ENCODE measurements at places on chromosomes 4 and X. TPM values are rescaled to one million over a fixed set of nuclear protein-coding genes. Genes with fewer than 3 reads are reported as not detected.

Gene NEUROG2
- not detected for total RNA-seq

Gene TRIM75
- total RNA-seq, result not detected

Gene CXCL5
- total RNA-seq, result not detected

Gene BMP3
- 0.46 TPM for total RNA-seq

Gene ARSJ
- total RNA-seq, result not detected

Gene DCX
- total RNA-seq, result not detected

- DNase-seq, result no peak
- no peak overlapping the region for H3K27ac ChIP-seq
- no peaks in the 10 kb centered on the region for H3K36me3 ChIP-seq
- no peak overlapping the region for H3K4me3 ChIP-seq
- H3K27me3 ChIP-seq, result no peaks in the 10 kb centered on the region
- H3K4me1 ChIP-seq, result no peaks in the 10 kb centered on the region
These were observed 724.0 kb downstream of the ADGRL3 start for GRCh38 chr4:61924131-61924530.

DNA sequence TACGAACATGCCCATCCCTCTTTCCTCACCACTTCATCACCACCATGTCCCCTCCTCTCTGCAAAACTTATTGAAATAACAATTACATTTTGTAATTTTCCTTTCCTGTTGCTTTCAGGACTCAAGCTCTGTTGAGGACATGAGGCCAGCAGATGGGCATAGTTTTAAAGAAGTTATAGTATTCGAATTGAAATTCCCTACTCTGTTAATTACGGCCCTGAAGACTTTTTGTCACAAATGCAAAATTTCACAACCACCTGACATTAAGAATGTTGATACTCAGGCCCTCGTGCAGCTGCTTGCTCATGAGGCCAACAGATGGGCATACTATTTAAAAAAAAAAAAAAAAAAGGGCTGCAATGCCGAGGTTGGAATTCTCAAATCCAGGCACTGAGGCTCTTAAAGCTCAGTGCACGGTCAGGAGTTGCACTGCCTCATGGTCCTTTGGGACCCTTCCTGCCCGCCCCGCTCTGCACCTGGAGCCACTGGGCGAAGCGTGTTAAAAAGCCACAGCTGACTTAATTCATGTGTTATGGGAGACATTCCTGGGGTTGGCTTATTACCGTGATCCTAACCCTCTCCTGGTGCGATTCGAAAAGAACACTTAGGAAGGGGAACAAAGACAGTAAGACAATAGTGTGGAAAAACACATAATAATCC, 34.2 kb upstream of the FAT1 start:
- no peak overlapping the region for H3K4me3 ChIP-seq
- no peaks in the 10 kb centered on the region for H3K36me3 ChIP-seq
- H3K4me1 ChIP-seq, result no peaks in the 10 kb centered on the region
- DNase-seq, result no peak

- DNase-seq, result no peak
- H3K36me3 ChIP-seq, result no peaks in the 10 kb centered on the region
- H3K27ac ChIP-seq, result no peak overlapping the region
- no peaks in the 10 kb centered on the region for H3K4me1 ChIP-seq
- no peaks in the 10 kb centered on the region for H3K27me3 ChIP-seq
These were observed 340.1 kb upstream of the NR3C2 start for GRCh38 chr4:148782284-148782683.

DNA sequence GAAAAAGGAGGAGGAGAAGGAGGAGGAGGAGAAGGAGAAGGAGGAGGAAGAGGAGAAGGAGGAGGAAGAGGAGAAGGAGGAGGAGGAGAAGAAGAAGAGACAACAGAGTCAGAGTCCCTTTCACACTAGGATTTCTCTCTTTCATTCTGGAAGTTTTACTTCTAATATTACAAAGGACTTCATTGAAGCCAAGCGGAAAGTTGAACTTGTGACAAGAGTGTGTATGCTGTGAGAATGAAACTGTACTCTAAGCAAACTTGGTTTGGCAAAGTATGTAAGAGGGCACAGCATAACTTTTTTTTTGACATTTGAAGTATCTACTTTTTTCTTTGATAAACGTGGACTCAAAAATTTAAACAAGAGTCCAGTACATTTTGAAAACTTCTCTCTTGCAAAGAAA, 48.0 kb downstream of the CXCL8 start:
- no peaks in the 10 kb centered on the region for H3K27me3 ChIP-seq
- no peak for DNase-seq

DNA sequence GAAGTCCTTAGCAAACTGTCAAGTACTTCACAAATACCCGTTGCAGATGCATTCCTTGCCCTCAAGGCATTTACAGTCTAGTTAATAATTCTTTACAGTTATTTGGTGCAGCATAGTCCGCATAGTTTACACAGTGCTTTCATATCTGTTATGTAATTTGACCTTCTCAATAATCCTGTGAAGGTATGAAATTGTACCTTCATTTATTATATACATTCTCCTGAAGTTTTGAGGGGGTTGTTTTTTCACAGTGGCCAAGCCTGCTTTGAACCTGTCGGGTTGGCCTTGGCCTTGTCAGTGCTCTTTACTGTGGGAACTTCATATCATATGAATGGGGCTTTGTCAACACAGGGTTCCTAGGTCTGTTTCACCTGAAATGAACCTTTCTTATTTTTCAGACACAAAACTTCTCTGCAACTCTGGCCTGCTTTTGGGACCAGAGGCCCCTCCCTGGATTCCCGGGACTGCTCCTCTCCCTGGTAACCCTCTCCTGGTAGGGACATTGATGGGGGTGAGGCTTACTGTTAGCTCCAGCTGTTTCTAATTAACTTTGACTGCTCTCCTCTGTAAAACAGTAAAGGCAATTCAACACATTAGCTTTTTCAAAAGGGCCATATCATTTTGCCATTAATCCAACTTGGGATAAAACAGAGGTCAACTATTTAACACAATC, 9.1 kb downstream of the IGFBP7 start:
- H3K4me3 ChIP-seq, result no peak overlapping the region
- no peaks in the 10 kb centered on the region for H3K4me1 ChIP-seq
- no peaks in the 10 kb centered on the region for H3K36me3 ChIP-seq
- H3K27me3 ChIP-seq, result no peaks in the 10 kb centered on the region
- H3K27ac ChIP-seq, result no peak overlapping the region
- DNase-seq, result no peak

GRCh38 chr4:155944516-155944915, 9.2 kb downstream of the CTSO start:
- DNase-seq, result no peak
- peaks cover 15% of the 10 kb centered on the region for H3K36me3 ChIP-seq
- H3K27ac ChIP-seq, result no peak overlapping the region
- no peaks in the 10 kb centered on the region for H3K4me1 ChIP-seq
- no peaks in the 10 kb centered on the region for H3K27me3 ChIP-seq

DNA sequence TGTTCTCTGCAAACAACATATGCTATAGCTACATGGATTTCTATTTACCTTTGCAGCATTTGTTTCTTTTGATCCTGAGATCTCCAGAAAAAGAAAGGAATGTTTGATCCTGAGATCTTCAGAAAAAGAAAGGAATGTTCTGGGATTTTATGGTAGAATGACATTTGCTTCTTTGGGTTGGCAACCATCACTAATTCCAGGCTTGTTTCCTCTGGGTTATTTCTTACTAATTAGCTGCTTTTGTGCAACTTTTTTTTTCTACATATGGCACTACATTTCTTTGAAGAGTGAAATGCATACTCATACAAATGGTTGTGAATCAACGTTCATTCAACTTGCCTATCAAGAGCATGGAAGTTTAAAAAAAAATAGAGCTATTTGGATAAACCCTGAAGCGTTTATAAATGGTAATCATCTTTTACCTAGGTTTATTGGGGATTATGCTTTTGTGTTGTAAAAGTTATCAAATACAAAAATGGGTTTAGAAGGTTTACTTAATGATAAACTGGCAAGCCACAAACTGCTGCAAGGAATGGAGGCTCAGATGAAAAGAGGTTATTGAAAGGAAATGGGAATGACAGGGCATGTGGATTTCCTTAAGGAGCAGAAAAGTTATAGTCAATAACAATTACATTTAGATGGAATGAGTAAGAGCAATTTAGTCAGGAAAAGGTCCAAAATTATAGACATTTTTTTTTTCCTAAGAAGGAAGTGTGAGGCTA, 95.6 kb upstream of the PCDH18 start:
- H3K4me3 ChIP-seq, result no peak overlapping the region
- DNase-seq, result no peak
- H3K27me3 ChIP-seq, result no peaks in the 10 kb centered on the region
- no peaks in the 10 kb centered on the region for H3K4me1 ChIP-seq
- no peaks in the 10 kb centered on the region for H3K36me3 ChIP-seq

- peaks cover 3% of the 10 kb centered on the region for H3K36me3 ChIP-seq
- no peak overlapping the region for H3K4me3 ChIP-seq
- no peak for DNase-seq
These were observed 8.0 kb downstream of the PPP3CA start for GRCh38 chr4:101339332-101339731.

DNA sequence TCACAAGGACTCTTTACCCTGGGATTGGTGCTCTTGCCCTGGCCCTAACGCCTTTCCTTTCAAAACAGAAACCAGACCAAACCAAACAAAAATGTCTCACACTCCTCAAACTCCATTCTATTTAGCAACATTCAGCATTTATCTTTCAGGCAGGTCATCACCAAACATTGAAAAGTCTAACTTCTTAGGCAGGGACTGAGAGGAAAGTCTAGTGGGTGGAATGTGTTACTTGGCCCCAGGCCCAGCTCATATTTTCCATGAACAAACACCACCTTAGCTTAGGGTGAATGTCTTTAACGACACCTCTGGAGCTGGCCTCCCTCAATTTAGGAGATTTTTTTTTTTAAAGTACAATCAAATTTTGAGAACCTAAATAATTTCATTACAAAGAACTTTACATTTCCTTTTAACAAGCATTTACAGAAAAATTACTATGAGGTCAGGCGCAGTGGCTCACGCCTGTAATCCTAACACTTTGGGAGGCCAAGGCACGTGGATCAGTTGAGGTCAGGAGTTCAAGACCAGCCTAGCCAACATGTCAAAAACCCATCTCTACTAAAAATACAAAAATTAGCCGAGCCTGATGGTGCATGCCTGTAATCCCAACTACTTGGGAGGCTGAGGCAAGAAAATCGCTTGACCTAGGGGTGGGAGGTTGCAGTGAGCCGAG, 10.2 kb upstream of the N4BP2 start:
- no peaks in the 10 kb centered on the region for H3K36me3 ChIP-seq
- no peak overlapping the region for H3K4me3 ChIP-seq
- H3K27ac ChIP-seq, result no peak overlapping the region
- DNase-seq, result no peak
- no peaks in the 10 kb centered on the region for H3K4me1 ChIP-seq

- DNase-seq, result no peak
- no peaks in the 10 kb centered on the region for H3K36me3 ChIP-seq
- H3K4me1 ChIP-seq, result no peaks in the 10 kb centered on the region
- H3K27me3 ChIP-seq, result no peaks in the 10 kb centered on the region
- no peak overlapping the region for H3K27ac ChIP-seq
These were observed 91.2 kb upstream of the SOD3 start for GRCh38 chr4:24704149-24704548.

- H3K27ac ChIP-seq, result no peak within 1 kb of the TSS
- DNase-seq, result no peak
- no peaks in the 10 kb centered on the region for H3K27me3 ChIP-seq
- no peaks in the 10 kb centered on the region for H3K4me1 ChIP-seq
- no peaks in the 10 kb centered on the region for H3K36me3 ChIP-seq
- H3K4me3 ChIP-seq, result no peak within 1 kb of the TSS
These were observed at the start of gene ENPEP for GRCh38 chr4:110475881-110476818. Gene ENPEP, plus strand, starts transcription at chr4:110476155. Its CDS starts 260 bp downstream, at chr4:110476415.

DNA sequence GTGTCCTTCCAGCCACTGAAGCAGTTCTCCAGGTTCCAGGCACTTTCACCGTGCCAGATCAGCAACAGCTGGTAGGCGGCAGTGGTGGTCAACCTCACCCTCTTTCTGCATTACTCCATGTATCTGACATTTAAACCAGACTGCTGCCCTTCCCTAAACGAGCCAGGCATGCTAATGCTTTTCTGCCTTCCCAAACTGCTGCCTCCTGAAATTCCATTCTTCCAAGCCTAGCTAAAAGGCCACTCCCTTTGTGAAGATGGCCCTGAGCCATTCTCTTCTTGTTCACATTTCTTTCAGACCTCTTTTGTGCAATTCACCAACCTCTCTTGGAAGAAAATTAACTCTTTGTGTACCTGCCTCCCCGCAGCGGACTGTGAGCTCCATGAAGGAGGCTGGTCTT, 73.7 kb downstream of the CHST7 start:
- H3K27ac ChIP-seq, result no peak overlapping the region
- H3K36me3 ChIP-seq, result no peaks in the 10 kb centered on the region
- H3K4me1 ChIP-seq, result peaks cover 35% of the 10 kb centered on the region
- DNase-seq, result no peak
- H3K4me3 ChIP-seq, result no peak overlapping the region
- H3K27me3 ChIP-seq, result no peaks in the 10 kb centered on the region

- no peaks in the 10 kb centered on the region for H3K36me3 ChIP-seq
- no peaks in the 10 kb centered on the region for H3K27me3 ChIP-seq
- H3K4me1 ChIP-seq, result no peaks in the 10 kb centered on the region
- no peak for DNase-seq
These were observed 146.5 kb downstream of the NDST3 start for GRCh38 chr4:118180776-118181175.

GRCh38 chr4:2281575-2282343, 19.9 kb upstream of the MXD4 start:
- no peak overlapping the region for H3K4me3 ChIP-seq
- peak overlapping the region; percentile 83 for H3K27ac ChIP-seq
- peaks cover 18% of the 10 kb centered on the region for H3K4me1 ChIP-seq

DNA sequence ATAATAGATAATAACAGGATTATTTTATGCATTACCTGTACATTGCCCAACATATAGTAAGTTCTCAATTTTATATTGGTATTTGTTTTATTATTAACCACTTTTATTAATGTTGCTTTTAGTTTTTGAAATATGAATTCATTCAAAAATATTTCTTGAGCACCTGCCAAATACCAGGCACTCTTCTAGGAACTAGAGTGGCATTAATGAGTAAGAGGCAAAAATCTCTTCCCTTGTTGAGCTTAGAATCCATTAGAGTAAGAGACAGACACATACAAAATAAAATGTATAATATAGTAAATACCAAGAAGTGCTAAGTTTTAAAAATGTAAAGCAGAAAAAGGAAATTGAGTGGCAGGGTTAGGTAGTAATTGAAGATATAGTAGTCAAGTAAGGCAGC, 45.8 kb downstream of the TET2 start:
- H3K27ac ChIP-seq, result no peak overlapping the region
- H3K36me3 ChIP-seq, result peaks cover 9% of the 10 kb centered on the region

DNA sequence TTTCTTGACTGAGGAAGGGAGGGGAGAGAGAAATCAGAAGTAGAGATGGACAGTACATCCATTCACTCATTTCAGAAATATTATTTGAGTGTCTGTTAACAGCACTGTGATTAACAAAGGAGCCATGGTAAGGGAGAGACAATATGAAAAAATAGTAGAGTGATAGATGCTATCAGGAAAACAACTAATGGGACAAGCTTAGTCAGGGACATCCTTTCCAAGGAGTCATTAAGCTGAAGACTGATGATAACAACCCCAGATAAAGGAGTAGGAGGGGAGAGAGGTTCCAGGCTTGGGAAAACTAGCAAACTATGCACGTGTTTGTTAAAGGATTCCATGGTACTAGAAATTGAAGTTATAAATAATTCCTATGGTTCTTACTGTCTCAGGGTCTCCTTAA, 122.2 kb downstream of the CBR4 start:
- H3K36me3 ChIP-seq, result no peaks in the 10 kb centered on the region
- H3K27me3 ChIP-seq, result no peaks in the 10 kb centered on the region
- no peak for DNase-seq
- no peaks in the 10 kb centered on the region for H3K4me1 ChIP-seq
- no peak overlapping the region for H3K27ac ChIP-seq
- H3K4me3 ChIP-seq, result no peak overlapping the region

GRCh38 chrX:55648434-55648833, 25.2 kb downstream of the FOXR2 start:
- H3K4me1 ChIP-seq, result peaks cover 33% of the 10 kb centered on the region
- no peaks in the 10 kb centered on the region for H3K36me3 ChIP-seq
- H3K27ac ChIP-seq, result peak overlapping the region; percentile 79
- no peaks in the 10 kb centered on the region for H3K27me3 ChIP-seq
